Choroid plexus epithelial cell (primary cell): ENCODE measurements at places on chromosomes 16 and 17.

DNA sequence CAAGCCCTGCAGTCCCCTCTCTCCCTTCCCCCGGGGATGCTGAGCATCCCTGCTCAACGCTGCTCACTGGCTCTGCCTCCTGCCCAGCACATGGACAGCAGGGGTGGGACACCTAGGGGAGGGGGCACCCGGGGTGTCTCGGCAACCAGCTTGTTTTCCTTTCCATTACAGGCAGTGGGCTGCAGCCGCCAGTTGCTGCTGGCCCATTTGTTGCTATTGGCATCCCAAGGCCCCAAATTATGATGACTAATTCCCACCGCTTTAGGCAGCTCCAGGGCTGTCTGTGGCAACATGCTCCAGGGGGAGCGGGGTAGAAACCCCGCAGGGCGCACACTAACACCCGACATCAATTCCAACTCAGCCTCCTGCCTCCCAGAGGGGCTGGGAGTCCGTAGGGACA lies 4.9 kb downstream of the SDK2 start:
- DNase-seq = no peak

- no peak for DNase-seq
These were observed 302.2 kb upstream of the SALL1 start for GRCh38 chr16:51453251-51453650.

DNA sequence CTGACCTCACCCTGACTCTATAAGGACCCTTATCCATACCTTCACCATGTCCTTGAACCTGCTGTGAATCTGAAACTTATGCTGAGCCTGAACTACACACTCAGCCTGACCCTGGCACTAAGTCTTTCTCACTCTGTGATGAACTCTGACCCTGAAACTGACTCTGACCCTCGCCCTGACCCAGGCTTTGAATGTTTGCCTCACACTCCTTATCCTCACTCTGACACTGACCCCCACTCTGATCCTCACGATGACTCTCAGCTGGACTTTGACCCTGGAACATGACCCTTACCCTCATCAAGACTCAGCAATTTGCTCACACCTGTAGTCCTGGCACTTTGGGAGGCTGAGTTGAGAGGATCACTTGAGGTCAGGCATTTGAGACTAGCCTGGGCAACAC lies 4.4 kb downstream of the AHSP start:
- DNase-seq = no peak

DNA sequence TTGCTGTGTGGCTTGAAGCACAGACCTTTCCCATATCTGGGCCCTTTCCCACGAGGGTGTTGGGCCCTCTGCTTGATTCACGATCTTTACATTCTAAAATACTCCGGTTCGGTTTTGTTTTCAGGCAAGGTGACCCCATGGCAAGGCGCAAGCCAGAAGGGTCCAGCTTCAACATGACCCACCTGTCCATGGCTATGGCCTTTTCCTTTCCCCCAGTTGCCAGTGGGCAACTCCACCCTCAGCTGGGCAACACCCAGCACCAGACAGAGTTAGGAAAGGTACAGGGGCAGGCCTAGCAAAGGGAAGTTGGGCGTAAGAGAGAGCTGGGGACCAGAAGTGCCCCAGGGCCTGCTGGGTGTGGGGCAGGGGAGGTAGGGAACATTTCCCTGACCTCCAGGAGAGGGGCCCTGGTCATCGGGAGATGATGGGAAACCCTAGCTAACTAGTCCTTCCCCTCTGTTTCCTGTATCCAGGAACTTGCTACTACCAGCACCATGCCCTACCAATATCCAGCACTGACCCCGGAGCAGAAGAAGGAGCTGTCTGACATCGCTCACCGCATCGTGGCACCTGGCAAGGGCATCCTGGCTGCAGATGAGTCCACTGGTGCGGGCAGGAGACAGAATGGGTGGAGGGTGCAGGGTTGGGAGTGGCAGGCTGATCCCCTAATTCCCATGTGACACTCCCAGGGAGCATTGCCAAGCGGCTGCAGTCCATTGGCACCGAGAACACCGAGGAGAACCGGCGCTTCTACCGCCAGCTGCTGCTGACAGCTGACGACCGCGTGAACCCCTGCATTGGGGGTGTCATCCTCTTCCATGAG lies 1.4 kb downstream of the ALDOA start:
- DNase-seq = no peak

DNA sequence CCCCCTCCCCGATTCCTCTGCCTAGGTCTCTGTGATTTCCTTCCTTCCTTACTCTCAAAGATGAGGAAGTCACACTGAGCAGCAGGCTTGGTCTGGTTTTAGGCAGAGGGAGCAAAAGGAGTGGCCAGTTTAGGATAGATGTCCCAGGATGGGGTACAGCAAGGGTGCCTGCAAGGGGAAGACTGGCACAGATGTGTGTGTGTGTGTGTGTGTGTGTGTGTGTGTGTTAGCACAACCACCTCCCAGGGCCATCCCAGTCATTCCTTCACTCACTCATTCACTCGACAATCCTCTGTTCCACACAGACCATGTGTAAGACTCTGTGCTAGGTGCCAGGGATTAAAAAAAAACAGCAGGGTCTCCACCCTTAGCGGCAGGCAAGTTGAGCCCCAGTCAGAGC lies 35.9 kb downstream of the TMEM132E start:
- DNase-seq = no peak

- peak; percentile 79 for DNase-seq
These were observed 2.6 kb downstream of the CAMKK1 start for GRCh38 chr17:3890082-3890877.

GRCh38 chr17:8029121-8029520 lies 9.7 kb upstream of the ALOX15B start:
- no peak for DNase-seq

DNA sequence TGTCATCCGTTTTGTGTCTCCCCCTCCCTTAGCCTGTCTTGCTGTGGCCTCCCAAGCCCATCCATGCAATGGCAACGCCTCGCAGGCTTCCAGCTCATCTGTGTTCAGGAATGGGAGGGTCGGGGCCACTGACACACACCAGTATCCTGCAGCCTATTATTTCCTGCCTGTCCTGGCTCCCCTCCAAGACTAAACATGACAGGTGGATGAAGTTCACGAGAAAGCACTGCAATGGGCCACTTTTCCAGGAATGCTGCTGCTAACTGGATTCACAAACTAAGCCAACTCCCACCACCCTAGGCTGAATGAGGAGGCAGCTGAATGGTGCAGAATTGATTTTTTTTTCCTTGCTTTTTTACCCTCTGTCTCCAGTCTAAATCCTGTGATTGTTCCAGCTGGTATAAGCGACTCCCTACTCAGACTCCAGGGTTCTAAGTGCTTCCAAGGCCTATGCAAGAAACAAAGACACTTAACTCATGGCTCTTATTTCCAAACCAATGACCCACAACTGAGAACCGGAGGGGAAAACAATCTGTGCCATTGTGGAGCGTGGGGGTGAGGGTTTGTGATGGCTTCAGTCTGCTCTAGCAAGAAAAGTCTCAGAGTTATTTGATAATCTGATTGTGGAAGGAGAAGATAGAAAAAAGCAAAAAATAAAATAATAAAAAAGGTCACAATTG lies 23.3 kb downstream of the TMEM100 start:
- DNase-seq = no peak

- DNase-seq = no peak
These were observed 205.9 kb upstream of the ASIC2 start for GRCh38 chr17:33499040-33499439.

DNA sequence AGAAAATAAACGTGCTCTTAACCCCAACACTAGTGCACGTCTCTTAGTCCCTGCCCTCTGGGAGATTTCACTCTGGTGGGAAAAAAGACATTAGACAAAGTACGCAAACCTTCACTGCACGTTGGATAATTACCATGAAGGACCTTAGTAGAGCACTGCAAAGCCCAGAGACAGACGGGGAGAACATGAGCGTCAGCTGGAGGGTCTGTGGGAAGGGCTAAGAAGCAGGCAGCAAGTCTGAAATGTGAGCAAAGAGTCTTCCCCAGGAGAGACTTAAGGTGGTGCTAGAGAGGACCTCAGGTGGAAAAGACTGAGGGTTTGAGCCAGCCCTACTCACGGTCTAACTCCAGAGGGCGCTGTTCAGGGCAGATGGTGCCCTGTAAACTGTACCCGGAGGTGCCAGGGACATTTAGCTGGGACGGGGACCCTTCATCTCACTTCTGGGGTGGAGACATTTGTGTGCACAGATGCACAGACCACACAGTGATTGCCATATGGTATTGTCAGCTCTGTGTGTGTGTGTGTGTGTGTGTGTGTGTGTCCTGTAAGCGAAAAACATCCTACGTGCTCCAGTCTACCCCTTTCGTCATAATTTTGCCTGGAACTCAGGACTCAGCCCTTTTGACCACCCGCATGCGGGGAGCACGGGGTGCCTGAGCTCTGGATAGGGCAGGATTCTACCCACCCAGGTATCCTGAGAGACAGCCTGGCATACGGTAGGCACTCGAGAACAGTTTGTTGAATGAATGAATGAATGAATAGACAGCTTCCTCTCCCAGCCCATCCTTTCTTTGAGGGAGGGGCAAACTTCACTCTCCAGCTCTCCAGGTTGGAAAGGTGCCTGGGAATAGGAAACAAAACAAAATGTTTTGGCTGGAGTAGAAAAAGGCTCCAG lies 10.1 kb upstream of the STAC2 start:
- peak; percentile 83 for DNase-seq

DNA sequence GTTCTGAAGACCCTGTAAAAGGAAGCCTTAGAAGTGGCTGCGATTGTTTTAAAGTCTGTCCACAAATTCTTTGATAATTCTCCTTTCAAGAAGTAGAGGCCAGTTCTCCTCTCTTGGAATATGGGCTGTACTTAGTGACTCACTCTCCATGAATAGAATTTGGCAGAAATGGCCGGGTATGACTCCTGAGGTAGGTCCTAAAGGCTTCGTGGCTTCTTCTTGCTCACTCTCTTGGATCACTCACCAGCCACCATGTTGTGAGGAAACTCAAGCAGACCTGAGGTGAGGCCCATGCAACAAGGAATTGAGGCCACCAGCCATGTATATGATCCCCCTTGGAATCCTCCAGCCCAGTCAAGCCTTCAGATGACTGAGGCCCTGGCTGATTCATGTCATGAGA lies 75.8 kb downstream of the WWOX start:
- no peak for DNase-seq

DNA sequence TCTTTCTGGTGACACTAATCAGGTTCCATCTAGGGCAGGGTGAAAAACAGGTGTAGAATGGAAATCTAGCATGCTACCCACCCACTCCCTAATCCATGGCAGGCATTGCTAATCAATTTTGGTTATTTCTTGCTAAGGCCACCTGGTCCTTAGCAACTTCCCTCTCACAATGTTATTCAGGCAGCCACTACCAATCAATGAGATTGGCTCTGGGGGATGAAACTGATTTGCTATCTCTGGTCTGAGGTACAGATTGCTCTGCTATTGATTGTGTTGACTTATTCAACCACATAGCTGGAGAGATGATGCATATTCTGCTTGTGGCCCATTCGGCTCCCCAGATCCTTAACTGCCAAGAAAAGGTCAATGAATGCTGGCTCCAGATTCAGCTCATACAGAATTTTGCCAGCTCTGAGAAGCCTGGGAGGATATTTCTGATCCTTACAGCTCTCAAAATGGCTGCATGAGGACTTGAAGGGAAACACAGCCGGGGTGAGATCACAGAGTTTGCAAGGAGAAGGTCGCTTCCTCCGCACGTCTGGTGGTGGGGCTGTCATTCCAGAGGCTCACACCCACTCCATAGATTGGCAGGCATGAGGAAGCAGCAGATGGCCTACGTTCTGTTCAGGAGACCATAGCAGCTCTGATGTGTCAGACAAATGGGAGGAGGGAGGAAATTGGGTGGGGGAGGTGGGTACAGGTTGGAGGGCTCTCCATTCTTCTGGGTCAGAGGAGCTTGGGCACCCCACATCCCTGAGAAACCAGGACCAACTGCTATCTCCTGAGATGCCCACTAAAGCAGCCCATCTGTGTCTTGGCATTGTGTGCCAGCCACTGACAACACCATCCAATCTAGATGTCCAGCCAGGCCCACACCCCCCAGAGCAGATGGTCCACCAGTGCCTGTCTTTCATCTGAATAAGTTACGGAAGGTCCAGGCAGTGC lies 22.3 kb downstream of the SEZ6 start:
- no peak for DNase-seq

DNA sequence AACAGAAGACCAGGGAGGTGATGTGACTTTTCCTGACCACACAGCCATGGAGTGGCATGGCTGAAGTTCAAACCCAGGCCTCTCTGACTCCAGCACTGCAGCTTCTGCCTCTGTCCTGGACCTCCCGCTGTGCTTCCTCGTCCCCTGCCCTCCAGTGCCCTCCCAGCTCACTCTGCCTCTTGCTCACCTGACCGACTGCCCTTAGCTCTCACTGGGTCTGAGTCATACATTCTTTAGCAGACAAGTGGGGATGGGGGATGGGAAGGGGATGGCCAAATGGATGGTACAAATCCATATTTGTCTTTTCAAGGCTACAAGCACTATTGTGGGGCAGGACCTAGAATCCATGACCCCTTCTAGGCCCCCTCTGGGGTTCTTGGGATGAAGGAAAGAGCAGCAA lies 33.0 kb downstream of the PITPNM3 start:
- DNase-seq = peak; percentile 68

GRCh38 chr16:79257953-79258490 lies 342.5 kb downstream of the MAF start:
- DNase-seq = no peak

GRCh38 chr17:51533821-51534220 lies 273.5 kb downstream of the UTP18 start:
- DNase-seq = no peak

- no peak for DNase-seq
These were observed 9.5 kb downstream of the FAAP100 start for GRCh38 chr17:81542431-81543338.

DNA sequence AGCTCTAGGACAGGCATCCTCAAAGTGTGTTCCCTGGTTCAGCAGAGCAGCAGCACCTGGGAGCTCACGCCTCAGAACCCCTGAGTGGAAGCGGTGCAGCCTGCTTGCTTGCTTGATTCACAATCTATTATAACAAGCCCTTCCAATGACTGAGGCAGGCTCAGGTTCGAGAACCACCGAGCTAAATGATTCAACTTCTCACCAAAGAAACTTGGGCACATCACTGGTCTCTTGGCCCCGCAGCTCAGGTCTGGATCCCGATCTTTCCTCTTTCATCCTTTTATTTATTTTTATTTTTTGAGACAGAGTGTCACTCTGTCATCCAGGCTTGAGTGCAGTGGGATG lies 24.5 kb downstream of the CLUH start:
- no peak for DNase-seq
